ENCODE measurements at places on chromosomes 2 and 18.

DNA sequence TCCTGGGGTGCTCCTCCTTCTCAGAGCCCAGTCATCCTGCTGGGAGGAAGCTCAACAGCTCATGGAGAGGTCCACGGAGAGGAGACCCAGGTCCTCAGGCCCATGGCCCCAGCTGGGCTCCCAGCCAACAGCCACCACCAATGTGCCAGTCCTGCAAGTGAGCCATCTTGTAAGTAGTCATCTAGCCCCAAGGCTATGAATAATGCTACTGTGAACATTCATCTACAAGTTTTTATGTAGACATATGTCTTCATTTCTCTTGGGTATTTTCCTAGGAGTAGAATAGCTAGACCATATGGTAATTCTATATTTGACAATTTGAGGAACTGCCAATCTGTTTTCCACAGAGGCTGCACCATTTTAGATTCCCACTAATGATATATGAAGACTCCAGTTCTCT is 166.1 kb downstream of the MTCL1 start:
- DNase-seq: no peak

DNA sequence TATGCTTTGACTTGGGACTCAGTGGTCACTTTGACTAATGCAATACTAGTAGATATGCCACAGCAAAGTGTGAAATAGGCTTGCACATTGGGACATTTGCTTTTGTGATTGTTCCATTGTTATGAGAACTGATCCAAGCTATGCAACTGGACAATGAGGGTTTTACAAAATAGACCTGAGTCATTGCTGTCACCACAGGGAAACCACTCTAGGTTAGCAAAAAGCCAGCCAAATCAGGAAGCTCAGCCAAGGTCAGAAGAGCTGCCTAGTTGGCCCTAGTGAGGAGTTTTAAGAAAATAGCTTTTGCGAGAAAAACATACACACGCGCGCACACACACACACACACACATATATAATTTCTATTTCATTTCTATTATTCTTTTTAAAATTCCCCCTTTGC is 452.4 kb upstream of the CDH7 start:
- DNase-seq: no peak

DNA sequence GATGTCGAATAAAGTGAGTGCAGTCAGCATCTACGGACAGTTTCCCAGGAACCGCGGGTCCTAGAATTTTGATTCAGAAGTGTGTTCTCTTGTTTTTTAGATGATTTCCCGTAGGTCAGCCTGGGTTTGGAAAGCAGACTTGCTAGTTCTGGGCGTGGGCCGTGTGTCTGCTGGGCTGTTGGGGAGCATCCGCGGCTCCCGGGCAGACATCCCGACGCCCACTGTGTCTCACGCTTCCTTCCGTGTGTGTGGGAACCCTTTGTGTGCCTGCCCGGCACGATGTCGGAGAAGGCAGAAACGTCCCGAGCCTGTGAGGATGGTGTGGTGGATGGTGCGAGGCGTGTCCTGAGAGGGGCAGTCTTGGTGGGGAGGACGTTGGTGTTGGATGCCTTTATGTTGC is 18.4 kb downstream of the CTDP1 start:
- no peak for DNase-seq

DNA sequence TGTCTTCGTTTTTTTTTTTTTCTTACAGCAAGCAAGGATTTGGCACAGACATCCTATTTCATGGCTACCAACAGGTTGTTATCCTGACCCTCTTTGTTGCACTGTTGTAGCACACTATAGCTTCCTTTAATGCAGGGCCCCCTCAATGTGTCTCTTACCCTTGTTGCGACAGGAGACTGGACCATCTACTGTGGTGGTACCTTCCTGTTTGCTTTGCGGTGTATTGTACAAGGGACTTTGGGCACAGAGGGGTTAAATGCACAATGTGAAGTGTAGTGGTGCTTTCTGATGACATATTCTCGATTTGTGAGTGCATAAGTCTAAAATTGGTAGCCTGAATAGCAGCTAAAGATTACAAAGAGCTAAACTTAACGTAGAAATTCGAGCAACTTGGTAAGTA is 27.5 kb downstream of the CCNT2 start:
- no peak for DNase-seq

DNA sequence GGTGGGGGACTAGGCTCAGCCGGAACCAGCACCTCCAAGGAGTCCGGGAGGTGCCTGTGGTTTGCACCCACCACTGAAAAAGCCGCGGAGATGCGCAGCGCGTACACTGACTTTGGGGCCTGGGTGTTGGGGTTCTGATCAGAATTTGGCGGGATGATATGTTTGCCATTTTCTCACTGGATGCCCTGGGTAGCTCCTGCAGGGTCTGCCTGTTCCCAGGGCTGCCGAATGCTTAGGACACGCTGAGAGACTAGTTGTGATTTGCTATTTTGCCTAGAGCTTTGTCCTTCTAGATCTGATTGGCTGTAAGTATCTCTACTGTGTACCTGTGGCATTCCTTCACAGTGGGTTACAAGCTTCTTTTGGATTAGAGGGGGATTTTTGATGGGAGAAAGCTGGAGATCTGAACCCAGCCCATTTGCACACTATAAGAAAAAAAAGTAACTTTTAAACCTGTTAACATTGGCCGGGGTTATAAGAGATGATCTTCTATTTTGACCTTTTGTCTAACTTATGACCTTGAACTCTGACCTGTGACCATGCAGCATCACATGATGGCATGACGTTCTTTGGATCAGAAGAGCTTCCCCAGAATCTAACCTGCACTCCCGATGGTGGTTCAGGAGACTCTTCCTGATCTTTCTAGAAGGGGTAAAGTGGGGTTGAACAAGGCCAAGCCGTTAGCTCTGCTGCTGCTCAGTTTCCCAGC is 1.6 kb downstream of the KCNE4 start:
- DNase-seq: no peak

DNA sequence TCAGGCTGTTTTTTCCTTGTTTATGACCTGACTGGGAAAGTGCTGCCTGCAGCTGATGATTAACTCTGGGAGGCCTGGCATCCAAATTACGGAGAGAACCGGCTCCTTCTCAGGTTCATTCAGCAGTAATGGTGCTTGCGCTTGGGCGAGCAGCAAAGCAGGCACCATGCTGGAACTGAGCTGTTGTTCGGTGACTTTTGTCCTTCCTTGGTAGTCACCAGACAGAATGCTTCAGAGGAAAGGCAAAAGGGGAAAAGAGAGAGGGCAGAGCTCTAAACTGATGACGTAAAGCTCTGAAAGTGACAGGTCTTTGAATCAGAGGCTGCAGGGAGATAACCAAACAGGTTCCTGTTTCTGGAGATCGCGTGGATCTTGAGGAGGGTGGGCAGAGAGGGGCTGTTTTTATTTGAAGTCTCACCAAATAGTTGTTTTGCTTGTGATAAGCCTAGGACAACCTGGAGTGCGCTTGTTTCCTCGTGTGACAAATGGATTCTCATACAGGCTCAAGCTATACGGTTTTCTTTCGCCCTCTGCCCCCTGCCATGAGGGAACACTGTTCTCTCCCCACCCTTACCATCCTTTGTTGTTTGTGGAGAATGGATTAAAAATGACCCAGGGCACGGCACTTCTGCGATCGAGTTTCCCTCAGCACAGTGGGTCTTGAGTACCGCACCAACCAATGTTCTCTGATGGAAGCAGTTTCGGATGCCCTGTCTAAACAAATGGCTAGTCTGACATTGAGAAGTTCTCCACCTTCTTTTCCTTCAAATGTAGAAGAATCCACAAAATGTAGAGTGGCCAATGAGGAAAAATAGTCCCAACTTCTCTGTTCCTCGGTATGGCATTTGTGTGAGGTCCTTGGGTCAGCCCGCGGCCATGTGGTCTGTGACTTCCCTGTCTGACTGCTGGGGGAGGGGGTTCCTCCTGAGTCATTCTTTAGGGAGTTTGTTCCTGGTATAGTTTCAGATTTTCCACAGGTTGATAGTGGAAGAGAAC is 1.3 kb downstream of the RASGRP3 start:
- peak; percentile 61 for DNase-seq

GRCh38 chr2:29802986-29803385 is 118.4 kb downstream of the ALK start:
- DNase-seq: peak; percentile 17

- DNase-seq: no peak
Observed at GRCh38 chr2:223396993-223397392, 205.2 kb downstream of the SCG2 start.

GRCh38 chr18:34697233-34697632 is 12.9 kb upstream of the DTNA start:
- DNase-seq: no peak

Data from putamen (tissue), 1 donor.